Spleen (tissue), 13 donors: ENCODE measurements at places on chromosomes 1 and 21. TPM values are rescaled to one million over a fixed set of nuclear protein-coding genes. Genes with fewer than 3 reads are reported as not detected.

- H3K4me1 ChIP-seq = no peaks in the 10 kb centered on the region
- no peaks in the 10 kb centered on the region for H3K36me3 ChIP-seq
- no peak for DNase-seq
Observed at GRCh38 chr1:85121744-85122143, 73.4 kb upstream of the MCOLN3 start.

GRCh38 chr1:28971980-28972771 lies 57.8 kb downstream of the EPB41 start:
- no peak overlapping the region for H3K27ac ChIP-seq
- no peaks in the 10 kb centered on the region for H3K27me3 ChIP-seq
- no peak for DNase-seq

- H3K27me3 ChIP-seq = no peaks in the 10 kb centered on the region
- no peak overlapping the region for H3K4me3 ChIP-seq
- H3K4me1 ChIP-seq = no peaks in the 10 kb centered on the region
- peak; percentile 56 for DNase-seq
- no peaks in the 10 kb centered on the region for H3K36me3 ChIP-seq
- H3K27ac ChIP-seq = no peak overlapping the region
Observed at GRCh38 chr1:74652711-74653139, 20.9 kb downstream of the ERICH3 start.

- DNase-seq = no peak
- peaks cover 15% of the 10 kb centered on the region for H3K27me3 ChIP-seq
- no peak overlapping the region for H3K4me3 ChIP-seq
- no peaks in the 10 kb centered on the region for H3K4me1 ChIP-seq
Observed at GRCh38 chr21:31894457-31894856, 21.6 kb downstream of the HUNK start.

GRCh38 chr1:43824795-43825194 lies 108.8 kb upstream of the ARTN start:
- peaks cover 10% of the 10 kb centered on the region for H3K4me1 ChIP-seq
- DNase-seq = no peak
- H3K27ac ChIP-seq = no peak overlapping the region
- no peaks in the 10 kb centered on the region for H3K36me3 ChIP-seq
- H3K27me3 ChIP-seq = no peaks in the 10 kb centered on the region

GRCh38 chr1:94246692-94247137 lies 9.3 kb upstream of the ARHGAP29 start:
- peak overlapping the region; percentile 81 for H3K27ac ChIP-seq
- H3K36me3 ChIP-seq = no peaks in the 10 kb centered on the region
- DNase-seq = no peak
- peaks cover 7% of the 10 kb centered on the region for H3K4me1 ChIP-seq
- H3K4me3 ChIP-seq = peak overlapping the region; percentile 64

Gene TDRD5
- total RNA-seq = not detected

GRCh38 chr1:222071387-222071786 lies 329.5 kb upstream of the DUSP10 start:
- no peaks in the 10 kb centered on the region for H3K36me3 ChIP-seq
- no peaks in the 10 kb centered on the region for H3K4me1 ChIP-seq
- no peak for DNase-seq
- H3K27ac ChIP-seq = no peak overlapping the region
- no peak overlapping the region for H3K4me3 ChIP-seq
- H3K27me3 ChIP-seq = no peaks in the 10 kb centered on the region

Gene LIPI
- not detected for total RNA-seq

Gene NIBAN1
- 39.9 TPM for total RNA-seq

- no peaks in the 10 kb centered on the region for H3K36me3 ChIP-seq
- DNase-seq = no peak
- no peaks in the 10 kb centered on the region for H3K27me3 ChIP-seq
- H3K4me1 ChIP-seq = peaks cover 7% of the 10 kb centered on the region
Observed at GRCh38 chr1:147238053-147238902, 4.2 kb upstream of the CHD1L start.

Gene FAM131C
- not detected for total RNA-seq

Gene SPRR5
- not detected for total RNA-seq

Gene RIPPLY3
- total RNA-seq = not detected
